Midbrain (tissue), 1 donor: ENCODE measurements at places on chromosomes 1 and 21.

- DNase-seq, result peak; percentile 24
These were observed 6.8 kb upstream of the AKR1A1 start for GRCh38 chr1:45543581-45544417.

- no peak for DNase-seq
These were observed 609.0 kb upstream of the PRMT6 start for GRCh38 chr1:106447466-106447865.

- DNase-seq, result peak; percentile 61
These were observed 7.0 kb upstream of the TRIM45 start for GRCh38 chr1:117128323-117129079.

- DNase-seq, result no peak
These were observed 3.6 kb downstream of the SCNN1D start for GRCh38 chr1:1283821-1284220.

DNA sequence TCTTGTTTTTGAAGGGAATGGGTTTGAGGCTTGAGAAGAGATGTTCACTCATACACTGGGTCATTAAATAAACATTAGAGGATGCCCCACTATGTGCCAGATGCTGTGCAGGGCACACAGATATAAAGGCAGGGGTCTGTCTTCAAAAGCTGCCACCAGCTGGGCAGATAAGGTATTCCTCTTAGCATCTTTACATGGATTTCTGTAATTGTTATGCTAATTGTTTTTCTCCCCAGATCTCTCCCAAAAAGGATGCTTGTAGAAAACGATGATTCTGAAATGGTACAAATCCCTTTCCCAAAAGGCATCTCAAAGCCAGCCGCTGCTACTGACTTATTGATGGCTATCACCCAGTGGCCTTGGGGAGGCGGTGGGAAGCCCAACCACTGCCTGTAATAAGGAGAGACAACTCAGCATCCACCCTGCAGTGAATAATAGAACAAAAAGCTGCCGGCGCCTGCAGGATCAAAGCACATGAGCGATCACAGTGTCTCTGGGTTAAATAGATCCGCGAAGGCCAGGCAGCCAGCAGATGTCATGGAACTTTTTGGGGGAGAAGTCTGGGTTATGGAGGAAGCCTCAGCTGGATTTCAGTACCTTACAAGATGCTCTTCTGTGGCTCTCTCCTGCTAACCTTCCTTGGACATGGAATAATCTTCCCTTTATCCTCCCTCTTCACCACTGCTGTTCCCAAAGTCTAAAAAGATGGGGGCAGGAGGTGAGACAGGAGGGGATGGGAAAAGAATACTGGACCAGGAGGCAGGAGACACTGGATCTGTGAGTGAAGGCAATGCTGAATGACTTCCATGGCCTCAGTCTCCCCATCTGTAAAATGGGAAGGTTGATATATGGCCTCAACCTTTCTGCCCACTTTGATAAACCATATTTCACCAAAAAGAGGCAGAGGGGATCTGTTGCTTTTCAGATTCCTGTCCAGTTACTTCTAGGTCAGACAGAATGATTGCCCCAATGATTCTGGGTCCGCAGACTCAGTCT, 54.8 kb upstream of the CD34 start:
- DNase-seq, result no peak

DNA sequence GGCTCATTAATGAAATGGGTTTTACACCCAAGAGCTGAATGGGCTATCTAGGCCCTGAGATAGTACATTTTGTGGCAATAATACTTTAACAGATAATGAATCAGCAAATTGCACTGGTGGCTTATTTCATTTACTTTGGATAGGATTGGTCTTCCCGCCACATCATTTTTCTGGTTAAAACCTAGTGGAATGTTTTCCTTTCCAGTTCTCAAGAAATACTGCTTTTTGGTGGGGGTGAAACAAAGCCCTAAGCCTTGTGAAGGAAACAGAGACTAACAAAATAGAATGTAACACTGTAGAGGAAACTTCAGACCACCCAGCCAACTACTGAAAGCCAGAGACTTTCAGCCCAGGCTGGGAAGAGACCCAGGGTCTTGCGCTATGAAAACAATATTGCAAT, 172.2 kb downstream of the HHIPL2 start:
- DNase-seq, result no peak

GRCh38 chr1:5580926-5581325, 411.3 kb downstream of the NPHP4 start:
- no peak for DNase-seq

- no peak for DNase-seq
These were observed 7.2 kb upstream of the PIGC start for GRCh38 chr1:172451002-172451443.

DNA sequence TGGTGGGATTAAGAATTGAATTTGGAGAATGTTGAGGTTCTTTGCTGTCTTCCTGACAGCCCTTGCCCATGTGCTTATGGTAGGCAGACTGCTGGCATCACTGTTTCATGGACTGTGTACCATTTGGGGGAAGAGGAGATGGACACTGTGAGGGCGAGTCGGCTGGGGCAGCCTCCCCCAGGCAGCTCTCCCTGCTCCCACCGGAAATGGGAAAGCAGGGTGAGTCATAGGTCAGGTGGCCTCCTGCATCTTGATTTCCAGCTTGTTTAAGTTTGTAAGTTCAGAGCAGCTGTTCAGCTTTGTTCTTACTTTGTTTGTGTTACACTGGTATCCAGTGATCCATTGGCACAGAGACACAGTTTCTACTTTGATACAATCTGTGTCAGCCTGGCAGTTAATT, 87.2 kb upstream of the CNIH3 start:
- no peak for DNase-seq

DNA sequence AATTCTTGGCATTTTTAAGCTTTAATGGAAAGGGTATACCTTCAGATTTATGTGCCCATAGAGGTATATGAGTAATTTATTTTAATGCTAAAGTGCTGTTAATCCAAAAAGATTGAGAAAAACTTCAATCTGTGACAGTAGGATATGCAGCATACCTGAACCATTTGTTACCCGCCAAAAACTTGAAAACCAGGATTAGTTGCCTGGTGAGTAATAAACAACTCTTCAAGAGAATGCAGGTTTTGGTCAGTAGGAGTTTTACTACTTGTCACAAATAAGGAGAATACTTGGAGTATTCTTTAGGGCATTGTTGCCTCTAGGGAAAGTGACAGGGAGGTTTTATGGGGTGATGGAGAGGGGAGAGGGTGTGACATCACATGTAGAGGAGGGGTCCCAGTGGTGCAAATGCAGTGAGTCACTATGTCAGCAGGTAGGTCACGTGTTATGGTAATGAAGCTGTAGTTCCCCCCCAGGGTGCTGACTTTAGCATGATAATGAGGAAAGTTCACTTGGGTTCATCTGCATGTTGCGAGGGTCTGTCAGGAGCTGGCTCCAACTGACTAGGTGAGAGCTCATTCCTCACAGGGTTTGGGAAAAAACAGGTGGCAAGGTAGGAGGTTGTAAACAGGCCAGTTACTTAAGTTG, 23.1 kb downstream of the USP25 start:
- DNase-seq, result no peak

DNA sequence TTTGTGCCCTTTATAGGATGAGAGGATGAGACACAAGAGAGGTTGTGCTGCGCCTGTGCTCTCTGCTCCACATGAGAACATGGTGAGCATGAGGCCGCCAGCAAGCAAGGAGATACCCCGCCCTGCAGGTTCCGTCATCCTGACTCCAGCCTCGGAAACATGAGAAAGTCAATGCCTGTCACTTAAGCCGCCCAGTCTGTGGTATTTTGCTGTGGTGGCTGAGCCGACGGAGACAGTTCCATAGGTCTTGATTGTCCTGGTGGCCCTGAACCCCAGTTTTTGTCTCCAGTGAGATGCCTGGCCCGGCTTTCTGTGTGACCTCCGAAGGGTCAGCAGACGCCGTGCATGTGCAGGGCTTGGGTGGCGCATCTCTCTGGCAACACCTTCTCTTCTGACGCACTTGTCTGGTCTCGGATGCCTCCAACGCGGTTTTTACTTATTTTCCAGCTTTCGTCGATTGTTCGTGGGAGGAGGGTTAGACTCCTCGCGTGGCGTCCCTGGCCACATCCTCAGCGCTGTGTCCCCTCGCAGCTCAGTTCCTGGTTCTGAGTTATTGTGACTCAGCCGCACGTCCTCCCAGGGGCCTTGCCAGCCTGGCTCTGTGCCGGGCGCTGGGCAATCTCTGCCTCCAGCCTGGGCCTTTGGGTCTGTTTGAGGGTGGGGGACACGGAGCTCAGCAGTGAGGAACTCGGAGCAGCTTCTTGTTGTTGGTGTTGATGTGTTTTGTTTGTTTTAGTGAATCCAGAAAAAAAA, 70.0 kb downstream of the FAAP20 start:
- no peak for DNase-seq

GRCh38 chr1:25037174-25038074, 107.3 kb upstream of the RUNX3 start:
- DNase-seq, result no peak

- DNase-seq, result no peak
These were observed 371 bp downstream of the ARID1A start for GRCh38 chr1:26696119-26696653.

- DNase-seq, result no peak
These were observed 194.6 kb downstream of the GPR52 start for GRCh38 chr1:174642393-174642792.

DNA sequence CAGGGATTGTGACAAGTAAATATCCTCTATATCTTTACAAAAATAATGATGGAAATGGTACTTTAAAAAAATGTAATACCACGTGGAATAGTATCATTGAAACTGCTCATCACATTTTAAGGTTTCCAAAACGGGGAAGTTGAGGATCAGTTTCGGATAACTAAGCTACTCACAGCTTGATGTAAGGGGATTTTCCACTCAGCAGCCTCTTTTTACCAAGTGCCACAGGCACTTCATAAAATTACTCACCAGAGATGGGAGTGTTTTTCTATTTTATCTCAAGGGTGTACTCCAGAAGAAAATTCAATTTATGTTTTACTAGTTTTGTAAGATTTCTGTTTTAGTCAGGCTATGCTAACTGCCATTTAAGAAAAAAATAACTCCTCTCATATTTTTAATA, 91.7 kb downstream of the TPR start:
- DNase-seq, result no peak

DNA sequence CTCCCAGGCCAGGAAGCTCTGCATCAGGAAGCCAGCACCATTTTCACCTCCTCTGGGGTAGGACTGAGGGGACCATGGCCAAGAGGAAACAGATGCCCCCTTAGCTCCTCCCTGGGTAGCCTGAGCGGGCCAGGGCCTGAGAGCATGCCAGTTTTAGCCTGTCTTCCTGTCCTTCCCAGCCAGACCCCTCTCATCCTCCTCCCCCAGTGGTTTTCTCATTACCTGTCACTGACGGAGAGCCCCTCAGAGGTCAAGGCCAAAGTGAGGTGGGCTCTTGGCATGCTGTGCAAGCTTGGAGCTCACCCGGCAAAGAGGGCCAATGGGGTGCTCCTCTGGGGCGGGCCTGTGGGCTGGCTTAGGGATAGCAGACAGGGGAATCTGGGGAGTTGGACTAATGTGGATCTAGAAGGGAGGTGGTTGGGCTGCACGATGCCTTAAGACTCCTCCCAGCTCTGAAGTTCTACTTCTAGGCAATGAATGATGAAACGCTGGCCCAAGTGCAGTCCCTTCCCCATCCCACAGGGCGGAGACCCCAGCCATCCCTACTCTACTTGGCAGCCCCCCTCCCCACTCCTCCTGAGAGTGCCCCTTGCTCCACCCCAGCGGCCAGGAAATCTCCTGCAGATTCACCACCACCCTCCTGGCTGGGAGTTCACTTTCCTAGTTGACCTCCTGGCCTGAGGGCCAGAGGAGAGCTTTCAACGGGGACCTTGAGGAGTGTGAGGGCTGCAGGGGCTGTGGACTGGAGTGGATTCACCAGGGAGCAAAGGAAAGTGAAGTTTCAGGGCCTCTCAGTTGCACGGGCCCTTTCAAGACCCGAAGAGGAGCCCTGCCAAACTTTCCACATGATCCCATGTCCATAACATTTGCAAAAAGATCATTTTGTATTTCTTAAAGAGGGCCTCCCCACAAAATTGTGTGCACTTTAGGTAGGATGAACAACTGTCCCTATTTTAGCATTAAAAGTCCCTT, 9.4 kb upstream of the LMNA start:
- no peak for DNase-seq

GRCh38 chr1:53409233-53409632, 50.0 kb upstream of the DMRTB1 start:
- no peak for DNase-seq

DNA sequence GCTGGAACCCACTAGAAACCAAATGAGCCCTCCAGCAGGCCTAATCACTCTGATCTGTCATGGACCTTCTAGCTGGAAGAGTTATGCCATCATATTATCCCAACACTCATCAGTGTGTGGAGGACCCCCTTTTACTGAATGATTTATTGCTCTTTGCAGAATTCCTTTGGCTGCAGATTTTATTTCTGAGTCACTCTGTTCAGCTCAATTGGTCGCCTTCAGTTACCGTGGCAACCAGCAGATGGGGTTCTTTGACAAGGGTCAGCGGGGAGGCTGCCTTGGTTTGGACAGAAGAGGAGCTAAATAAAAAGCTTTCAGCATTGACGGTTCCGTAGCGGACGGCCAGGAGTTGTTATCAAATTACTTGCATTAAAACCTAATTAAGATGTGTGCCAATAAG, 220.1 kb downstream of the SDCCAG8 start:
- DNase-seq, result peak; percentile 65

DNA sequence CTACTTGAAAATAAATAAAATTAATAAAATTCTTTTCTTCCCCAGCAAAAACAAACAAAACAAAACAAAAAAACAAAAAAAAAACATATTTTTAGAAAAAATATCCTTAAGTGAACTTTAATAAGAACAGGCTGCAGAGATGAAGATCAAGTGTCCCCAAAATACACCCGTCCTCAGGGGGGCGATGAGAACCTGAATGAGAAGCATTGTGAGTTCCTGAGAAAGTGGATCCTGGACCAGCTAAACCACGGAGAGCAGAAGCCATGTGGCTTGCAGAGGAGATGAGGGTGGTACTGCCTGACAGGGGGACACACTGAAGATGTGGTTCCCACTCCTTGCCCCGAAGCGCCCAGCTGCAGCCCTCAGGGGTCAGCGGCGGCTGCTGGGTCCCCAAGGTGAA, 89.3 kb downstream of the ITPKB start:
- DNase-seq, result peak; percentile 30

GRCh38 chr1:81820765-81821164, 20.0 kb downstream of the ADGRL2 start:
- DNase-seq, result no peak

GRCh38 chr1:15973772-15974171, 2.1 kb downstream of the ZBTB17 start:
- no peak for DNase-seq

DNA sequence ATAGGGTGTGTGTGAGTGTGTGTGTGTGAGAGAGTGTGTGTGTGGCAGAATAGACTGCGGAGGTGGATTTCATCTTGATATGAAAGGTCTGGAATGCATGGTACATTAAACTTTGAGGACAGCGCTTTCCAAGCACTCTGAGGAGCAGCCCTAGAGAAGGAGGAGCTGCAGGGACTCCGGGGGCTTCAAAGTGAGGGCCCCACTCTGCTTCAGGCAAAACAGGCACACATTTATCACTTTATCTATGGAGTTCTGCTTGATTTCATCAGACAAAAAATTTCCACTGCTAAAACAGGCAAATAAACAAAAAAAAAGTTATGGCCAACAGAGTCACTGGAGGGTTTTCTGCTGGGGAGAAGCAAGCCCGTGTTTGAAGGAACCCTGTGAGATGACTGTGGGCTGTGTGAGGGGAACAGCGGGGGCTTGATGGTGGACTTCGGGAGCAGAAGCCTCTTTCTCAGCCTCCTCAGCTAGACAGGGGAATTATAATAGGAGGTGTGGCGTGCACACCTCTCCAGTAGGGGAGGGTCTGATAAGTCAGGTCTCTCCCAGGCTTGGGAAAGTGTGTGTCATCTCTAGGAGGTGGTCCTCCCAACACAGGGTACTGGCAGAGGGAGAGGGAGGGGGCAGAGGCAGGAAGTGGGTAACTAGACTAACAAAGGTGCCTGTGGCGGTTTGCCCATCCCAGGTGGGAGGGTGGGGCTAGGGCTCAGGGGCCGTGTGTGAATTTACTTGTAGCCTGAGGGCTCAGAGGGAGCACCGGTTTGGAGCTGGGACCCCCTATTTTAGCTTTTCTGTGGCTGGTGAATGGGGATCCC, 18.3 kb upstream of the HDAC1 start:
- DNase-seq, result no peak
